ENCODE measurements at places on chromosomes 1 and 21.
A peak's percentile ranks its signal among the peaks of the same experiment; 100 is the strongest.

- DNase-seq = no peak
Measured at GRCh38 chr1:160491017-160491416, 32.0 kb downstream of the SLAMF6 start.

GRCh38 chr1:7388488-7389185, 382.5 kb upstream of the VAMP3 start:
- no peak for DNase-seq

- DNase-seq = no peak
Measured at GRCh38 chr1:208820580-208821212, 576.5 kb upstream of the PLXNA2 start.

DNA sequence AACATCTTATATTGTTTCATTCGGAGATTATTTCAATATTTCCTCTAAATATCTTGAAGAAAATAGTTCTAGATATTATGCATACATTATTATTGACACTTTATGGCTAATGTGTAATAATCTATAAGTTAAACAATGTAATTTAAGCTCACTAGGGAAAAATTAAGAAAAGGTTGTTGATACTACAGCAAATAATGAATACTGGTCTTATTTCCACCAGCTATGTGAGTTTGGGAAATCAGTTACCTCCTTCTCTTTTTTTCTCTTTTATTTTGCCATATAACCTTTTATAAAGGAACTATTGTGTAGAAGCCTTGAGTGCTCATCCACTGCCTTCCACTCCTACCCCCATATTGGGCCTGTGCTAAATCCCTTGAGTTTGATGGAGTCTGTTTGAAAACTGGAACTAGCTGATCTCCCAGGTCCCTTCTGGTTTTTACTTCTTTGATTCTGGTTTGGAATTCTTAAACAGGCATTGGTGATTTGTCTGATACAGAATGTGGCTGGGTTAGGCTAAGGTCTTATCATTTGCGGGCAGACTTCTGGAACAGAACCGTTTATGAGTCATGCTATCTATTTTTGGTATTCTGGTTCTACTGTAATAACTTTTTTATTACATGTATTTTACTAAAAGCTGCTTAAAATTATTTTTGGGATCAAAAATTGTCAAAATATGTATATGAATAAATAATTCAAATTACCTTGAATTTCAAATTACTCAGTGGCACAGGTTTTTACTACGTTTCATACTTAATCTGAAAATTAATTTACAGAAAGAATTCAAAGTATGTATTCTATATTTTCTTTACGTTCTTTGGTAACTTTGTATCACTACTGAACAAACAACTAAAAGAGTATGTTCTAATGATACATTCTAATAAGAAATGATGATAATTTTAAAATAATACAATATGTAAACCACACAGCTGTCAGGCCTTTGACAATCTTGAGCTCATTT, 5.0 kb upstream of the CDC14A start:
- no peak for DNase-seq

DNA sequence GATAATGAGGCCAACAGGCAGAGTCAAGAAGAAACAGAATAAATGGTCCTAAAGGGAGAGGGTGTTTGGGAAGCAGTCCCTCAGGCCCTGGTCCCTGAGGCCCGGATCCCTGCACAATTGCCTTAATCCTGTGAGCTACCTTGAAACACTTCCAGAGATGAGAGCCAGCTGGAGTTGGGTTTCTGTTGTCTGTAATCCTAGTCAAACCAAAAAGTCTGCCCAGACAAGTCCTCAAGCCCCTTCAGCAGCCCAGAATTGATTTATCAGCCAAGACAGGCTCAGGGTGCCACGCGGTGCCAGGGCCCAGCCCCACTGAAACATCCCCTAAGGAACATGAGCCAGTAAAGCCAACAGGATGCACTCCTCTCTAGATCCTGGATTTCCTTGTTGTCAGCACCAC, 16.4 kb upstream of the CLSTN1 start:
- DNase-seq = no peak

DNA sequence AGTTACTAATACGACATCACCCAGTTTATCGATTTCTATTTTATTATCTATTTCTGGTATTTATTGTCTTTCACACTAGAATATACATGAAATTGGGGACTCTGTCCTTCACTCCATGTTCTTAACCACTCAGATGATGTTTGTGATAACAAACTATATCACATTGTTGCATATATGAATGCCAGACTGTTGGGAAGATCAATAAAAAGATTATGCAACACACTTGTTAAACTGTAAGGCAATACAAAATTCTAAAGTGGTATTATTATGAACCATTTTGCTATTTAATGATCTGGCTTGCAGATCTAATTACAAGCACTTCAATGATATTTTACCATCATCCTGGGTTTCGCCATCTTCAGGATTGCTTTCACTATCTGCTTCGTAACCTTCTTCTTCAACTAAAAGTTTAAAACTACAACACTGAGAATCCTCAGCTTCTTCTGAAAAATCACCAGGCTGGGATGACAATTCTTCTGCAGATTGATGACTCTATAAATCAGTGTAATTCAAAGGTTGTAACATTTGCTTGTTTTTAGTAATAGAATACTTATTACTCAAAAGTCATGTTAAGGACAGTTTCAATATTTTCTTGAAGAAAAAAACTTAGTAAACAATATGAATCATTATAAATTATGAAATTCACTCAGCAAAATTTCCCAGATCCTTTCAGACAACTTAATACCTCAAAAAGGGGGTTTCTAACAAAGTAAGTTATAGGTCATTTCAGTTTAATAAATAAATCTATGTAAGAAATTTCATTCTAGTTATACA, 63.9 kb downstream of the LYST start:
- DNase-seq = no peak

DNA sequence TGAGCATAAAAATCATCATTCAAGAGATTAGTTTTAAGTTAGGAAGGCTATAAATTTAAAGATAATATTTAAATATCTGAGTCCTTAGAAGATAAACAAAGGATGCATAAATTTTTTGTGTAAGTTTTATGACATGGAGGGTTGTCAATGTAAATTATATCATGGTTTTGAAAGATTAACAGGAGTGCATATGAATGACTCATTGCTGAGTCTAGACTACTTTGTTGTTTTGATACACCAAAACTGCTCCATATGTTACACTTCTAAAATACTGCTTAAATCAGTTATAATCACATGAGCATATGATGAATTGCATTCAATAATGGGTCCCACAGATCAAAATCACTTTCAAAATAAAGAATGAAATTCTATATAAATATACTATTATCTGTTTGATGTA, 312.5 kb downstream of the KCNT2 start:
- DNase-seq = no peak

- peak; percentile 35 for DNase-seq
Measured at GRCh38 chr1:41673806-41674205, 189.3 kb upstream of the EDN2 start.

DNA sequence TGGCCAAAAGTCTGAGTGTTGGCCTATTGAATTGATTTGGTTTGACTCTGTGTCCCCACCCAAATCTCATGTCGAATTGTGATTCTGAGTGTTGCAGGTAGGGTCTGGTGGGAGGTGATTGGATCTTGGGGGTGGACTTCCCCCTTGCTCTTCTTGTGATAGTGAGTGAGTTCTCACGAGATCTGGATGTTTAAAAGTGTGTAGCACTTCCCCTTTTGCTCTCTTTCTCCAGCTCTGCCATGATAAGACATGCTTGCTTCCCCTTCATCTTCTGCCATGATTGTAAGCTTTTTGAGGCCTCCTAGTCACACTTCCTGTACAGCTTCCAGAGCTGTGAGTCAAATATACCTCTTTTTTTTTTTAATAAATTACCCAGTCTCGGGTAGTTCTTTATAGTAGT, 297.1 kb upstream of the ZRANB2 start:
- no peak for DNase-seq

DNA sequence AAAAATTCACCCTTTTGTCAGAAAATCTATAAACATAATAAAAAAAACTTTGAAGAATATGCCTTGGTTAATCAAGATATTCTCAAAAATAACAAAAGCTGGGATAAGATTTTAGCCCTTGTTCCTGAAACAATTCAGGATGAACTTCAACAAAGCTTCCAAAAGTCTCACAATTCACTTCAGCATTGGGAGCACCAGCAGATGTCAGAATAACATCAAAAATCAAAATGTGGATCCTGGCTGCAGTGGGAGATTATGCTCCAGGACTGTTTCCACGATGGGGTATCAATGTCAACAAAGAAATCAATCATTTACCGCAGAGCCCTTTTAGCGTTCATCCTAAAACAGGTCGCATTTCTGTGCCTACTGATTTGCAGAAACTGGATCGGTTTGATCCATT, 35.2 kb downstream of the ZNF670 start:
- DNase-seq = no peak

- no peak for DNase-seq
Measured at GRCh38 chr1:65493802-65494201, 73.3 kb downstream of the LEPR start.

DNA sequence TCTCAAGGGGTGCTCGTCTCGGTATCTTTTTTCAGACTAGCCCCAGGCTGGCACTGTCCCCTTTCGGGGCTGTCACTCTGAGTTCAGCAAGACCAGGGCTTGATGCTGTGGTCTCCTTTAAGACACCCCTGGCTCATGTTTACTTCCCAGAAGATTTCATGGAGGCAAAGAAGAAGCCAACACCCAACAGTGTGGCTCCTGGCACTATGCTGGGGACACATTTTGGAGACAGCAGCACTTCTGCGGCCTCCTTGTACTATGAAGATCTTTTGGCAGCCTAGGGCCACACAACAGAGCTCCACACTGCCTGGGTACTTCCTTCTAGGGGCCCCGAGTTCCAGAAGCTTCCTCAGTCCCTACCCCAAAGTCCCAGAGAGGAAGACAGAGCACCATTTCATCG, 24.6 kb downstream of the ECE1 start:
- DNase-seq = no peak

DNA sequence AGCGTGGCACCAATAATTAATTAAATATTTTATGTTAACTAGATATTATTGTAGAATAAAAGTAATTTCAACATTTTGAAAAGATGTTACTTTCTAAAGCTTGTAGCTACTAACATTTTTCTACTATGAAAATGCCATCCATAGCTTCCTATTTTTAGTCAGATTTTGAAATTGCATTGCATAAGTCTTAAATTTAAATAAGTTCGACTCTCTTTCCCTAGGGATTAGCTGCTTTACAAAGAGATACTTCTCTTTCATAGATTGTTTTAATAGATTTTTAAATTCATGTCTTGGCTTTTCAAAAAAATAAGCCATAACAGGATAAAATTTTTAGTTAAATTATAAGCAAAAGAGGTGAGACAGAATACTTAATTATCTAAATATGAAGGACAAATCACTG, 1279.6 kb downstream of the KCNT2 start:
- no peak for DNase-seq

GRCh38 chr1:70090141-70090540, 115.2 kb downstream of the LRRC40 start:
- no peak for DNase-seq
